ENCODE measurements at places on chromosomes 3 and 15.

- DNase-seq: no peak
Measured at GRCh38 chr3:108319428-108320082, 23.2 kb downstream of the HHLA2 start.

- no peak for DNase-seq
Measured at GRCh38 chr3:139564294-139564861, 24.8 kb upstream of the RBP1 start.

- DNase-seq: no peak
Measured at GRCh38 chr15:83164111-83164770, 43.4 kb downstream of the HDGFL3 start.

DNA sequence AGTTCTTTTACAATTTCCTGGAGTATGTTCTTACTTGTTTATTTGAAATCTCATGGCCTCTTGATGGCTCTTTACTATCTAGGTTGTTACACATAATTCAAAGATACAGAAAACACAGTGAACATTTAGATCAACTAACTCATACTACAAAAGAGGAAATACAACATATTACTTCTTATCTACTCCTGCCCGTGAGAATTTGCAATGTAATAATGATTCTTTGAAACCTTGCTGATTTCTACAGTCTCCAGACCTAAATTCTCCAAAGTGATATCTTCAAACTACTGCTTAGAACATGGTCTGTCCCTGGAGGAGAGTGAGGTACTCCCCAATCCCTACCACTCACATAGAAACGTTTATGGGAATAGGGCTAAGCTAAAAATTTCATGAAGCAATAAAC is 29.9 kb upstream of the GOLGA8B start:
- no peak for DNase-seq

DNA sequence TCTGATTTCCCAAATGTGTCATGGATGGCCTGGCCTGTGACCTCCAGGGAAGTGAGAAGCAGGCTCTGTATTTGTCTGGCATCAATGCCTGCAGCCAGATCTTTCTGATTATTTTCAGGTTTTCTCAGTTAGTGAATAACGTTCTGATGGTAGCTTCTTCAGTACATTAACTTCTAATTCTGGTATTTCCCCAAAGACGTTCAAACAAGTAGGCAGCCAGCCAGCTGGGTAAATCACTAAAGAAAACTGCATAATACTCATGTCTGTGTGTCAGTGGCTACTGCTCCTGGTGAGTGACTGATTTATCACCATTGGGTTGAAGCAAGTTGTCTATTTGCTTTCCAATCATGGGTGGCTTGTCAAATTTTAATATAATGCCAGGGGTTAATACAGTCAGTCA is 162.6 kb upstream of the PFN2 start:
- no peak for DNase-seq
